T-helper 2 cell treated with Interferon-gamma antibody and Interleukin-4, amounts not matched to agents 5 μg/mL and 100 μg/mL, for 36 hours (primary cell): ENCODE measurements at places on chromosomes 6 and 20.

- DNase-seq, result peak; percentile 9
Measured at GRCh38 chr20:36399147-36399968, 93.2 kb downstream of the DLGAP4 start.

GRCh38 chr6:126017668-126018067 lies 31.3 kb downstream of the TRMT11 start:
- DNase-seq, result no peak

GRCh38 chr6:37741757-37742400 lies 44.2 kb upstream of the MDGA1 start:
- no peak for DNase-seq

- DNase-seq, result no peak
Measured at GRCh38 chr20:56776345-56776744, 147.2 kb downstream of the TFAP2C start.

- no peak for DNase-seq
Measured at GRCh38 chr6:34697544-34697836, 923 bp upstream of the ILRUN start.
